ENCODE measurements at places on chromosomes 16 and 17.
A peak's percentile ranks its signal among the peaks of the same experiment; 100 is the strongest.

- no peak for DNase-seq
Measured at GRCh38 chr16:13014476-13014875, 113.1 kb downstream of the SHISA9 start.

DNA sequence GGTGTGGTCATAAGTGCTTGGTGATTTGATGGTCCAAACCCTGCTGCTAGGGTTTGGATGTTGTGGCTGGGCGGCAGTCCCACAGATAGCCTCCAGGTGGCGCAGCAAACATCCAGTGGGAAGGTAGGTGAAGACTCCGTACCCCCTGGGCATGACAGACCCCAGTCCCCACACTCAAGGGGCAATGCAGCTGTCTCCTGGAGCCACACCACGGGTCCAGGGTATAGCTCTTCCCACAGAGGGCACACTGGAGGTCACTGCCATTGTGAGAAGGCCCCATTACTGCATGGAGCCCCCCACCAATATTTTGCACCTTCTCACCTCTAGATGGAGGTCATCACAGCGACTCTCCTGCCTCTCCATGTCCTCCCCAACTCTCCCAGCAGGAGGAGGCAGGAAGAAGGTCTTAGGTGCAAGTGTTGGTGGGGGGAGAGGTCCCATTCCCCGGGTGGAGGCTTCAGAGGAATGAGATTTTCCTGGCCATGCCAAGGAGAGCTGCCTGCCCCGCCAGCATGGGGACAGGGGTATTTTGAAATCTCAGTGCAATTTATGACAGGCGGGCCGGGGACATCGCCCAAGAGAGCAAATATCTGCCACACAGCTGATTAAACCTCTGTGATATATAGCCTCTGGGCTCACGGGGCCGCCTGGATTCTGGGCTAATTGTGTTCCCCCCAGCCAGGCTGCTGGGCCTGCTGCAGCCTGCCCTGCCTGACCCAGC lies 17.1 kb upstream of the C17orf113 start:
- peak; percentile 83 for DNase-seq

- no peak for DNase-seq
Measured at GRCh38 chr16:83689385-83689831, 118.4 kb upstream of the HSBP1 start.

DNA sequence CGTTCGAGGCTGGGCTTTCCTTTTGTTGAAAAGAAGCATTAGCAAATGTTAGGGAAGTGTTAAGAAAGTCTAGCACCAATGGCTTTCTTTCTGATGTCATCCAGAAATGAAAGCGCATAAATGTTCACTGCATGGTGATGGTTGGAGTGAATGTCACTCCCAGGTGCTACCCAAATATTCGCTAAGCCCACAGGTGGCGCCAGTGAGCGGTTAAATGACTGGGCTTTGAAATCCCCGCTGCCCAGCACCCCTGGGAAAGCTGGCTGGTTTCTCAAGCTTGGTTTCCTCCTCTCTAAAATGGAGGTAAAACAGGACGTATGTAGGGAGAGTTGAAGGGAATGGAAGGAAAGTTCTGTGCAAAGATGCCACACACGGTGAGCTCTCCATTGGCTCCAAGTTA lies 104.4 kb downstream of the IRX5 start:
- DNase-seq: no peak

- DNase-seq: peak; percentile 86
Measured at GRCh38 chr16:88785106-88785924, at the start of gene PIEZO1. TSS of gene PIEZO1 (minus strand) at chr16:88785220. CDS start at chr16:88784964, 256 bp downstream.

- no peak for DNase-seq
Measured at GRCh38 chr17:65813306-65813705, 251.9 kb upstream of the AXIN2 start.

DNA sequence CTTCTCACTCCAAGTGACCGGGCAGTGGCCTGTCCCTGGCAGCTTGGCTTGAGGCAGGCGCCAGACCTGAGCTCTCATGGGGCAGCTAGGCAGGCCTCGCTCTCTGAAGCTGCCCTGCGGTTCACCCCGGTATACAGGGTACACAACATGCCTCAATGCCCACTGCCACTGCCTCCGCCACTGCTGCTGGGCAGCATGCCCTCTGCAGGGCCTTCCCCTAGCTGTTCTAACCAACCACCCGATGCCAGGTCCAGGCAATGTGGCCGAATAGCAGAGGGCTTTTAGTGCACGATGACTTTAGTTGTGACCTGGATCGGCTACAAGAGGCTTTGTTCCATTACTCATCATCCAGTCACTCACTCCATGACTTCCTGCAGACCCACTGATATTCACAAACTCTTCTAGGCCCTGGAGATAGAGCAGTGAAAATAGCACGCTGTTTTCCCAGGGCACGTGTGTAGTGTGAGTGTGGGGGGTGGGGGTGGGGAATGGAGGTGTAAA lies 19.7 kb downstream of the CDC42EP4 start:
- no peak for DNase-seq

GRCh38 chr17:48259694-48260291 lies 152.2 kb downstream of the SNX11 start:
- DNase-seq: no peak

DNA sequence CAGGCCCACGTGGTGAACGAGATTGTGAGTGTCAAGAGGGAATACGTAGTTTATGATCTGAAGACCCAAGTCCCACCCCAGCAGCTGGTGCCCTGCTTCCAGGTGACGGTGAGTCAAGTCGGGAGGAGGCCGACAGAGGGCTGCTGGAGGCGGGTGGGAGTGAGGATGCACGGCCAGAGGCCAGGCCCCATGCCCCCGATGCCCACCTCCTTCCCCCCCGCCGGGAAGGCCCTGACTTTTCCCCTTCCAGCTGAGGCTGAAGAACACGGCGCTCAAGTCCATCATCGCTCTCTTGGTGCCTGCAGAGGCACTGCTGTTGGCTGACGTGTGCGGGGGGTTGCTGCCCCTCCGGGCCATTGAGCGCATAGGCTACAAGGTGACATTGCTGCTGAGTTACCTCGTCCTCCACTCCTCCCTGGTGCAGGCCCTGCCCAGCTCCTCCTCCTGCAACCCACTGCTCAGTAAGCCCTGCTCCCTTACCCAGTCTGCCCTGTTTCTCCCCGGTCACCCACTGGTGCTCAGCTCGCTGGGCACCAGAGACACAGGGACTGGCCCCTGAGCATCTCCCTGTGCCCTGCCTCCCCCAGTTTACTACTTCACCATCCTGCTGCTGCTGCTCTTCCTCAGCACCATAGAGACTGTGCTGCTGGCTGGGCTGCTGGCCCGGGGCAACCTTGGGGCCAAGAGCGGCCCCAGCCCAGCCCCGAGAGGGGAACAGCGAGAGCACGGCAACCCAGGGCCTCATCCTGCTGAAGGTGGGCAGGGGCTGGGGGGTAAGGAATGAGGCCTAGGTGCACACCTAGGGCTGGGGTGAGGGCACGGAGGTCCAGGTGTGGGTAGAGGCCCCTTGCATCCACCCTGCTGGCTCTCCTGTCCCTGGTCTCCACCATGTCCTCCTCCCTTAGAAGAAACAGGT lies 2.6 kb downstream of the ZACN start:
- DNase-seq: no peak

DNA sequence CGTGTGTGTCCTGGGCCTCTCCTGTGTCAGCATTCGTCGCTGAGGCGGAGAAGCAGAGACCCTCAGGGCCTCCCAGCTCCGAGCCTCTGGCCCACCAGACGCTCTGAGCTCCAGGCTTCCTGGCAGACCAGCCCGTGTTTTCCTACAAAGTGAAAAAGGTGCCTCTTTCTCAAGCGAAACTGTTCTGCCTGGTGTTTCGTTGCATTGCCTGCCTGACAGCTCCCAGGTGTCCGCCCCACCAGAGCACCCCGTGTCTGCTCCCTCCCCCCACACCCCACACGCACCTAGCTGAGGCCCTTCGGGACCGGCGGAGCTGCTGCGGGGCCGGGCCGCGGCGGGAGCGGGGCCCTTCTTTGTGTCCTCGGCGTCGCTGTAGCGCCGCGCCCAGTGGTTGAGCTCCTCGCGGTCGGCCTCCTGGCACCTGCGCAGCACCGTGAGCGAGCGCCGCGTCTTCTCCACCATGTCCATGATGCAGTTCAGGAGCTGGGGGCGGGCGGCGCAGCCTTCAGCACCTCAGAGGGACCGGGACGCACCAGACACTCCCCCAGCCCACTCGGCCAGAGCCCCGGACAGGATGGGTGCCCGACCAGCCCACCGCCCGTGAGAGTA lies 14.7 kb upstream of the PABPN1L start:
- DNase-seq: no peak

- DNase-seq: no peak
Measured at GRCh38 chr17:48582750-48583069, 4.6 kb upstream of the HOXB4 start.

GRCh38 chr16:23302045-23302956 lies at the start of gene SCNN1B:
TSS of gene SCNN1B (plus strand) at chr16:23302302. CDS start at chr16:23348600, 46,298 bp downstream.
- no peak for DNase-seq

GRCh38 chr16:6133009-6133557 lies 1035.5 kb upstream of the EEF2KMT start:
- no peak for DNase-seq

DNA sequence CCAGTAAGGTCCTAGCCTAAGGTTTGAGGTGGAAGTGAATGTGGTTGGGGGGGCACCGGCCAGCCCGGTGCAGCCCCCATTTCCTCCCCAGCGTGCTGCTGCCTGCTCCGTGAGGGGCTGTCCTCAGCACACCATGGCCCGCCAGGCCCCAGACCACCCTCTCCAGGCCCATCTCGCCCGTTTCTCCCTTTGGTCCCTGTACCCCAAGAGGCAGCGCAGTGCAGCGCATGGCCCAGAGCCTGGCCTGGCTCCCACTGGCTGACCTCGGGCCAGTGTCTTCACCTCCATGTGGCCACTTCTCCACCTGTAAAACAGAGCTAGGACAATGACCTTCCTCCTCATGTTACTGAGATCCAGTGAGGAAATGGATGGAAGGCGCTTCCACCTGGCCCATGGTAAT lies 170.0 kb upstream of the GSE1 start:
- no peak for DNase-seq

GRCh38 chr16:3945751-3946603 lies 65.5 kb upstream of the CREBBP start:
- no peak for DNase-seq

- peak; percentile 43 for DNase-seq
Measured at GRCh38 chr17:75152922-75153779, 1.2 kb downstream of the JPT1 start.

DNA sequence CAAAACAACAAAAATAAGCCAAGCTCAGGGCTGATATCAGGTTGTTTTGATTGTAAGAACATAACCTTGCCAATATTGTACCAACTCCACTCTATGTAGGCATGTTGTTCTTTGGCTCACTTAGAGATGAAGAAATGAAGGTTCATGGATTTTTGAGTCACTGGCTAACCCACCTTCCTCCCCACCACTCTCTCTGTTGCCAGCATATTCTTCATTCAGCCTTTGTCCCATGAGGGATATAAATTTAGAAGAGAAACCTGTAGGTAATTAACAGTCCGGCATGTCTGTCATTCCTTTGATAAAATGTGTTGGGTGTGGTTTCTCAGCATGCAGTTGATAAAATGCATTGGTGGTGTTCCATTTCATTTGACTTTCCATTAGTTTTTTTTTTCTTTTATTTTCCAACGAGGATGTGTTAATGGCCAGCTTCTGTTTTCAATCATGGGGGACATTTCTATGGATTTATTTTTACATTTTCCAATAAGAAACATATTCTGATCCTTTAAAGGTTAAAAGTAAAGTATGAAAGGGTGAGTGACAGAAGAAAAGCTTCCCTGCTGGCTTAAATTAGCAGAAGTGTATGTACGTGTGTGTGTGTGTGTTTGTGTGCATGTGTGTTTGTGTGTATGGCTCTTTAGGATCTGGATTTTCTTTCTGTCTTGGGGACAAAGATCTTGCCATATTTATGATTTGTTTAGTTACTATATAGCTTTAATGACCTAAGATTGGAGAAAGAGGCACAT lies 166.2 kb upstream of the KCNJ16 start:
- no peak for DNase-seq

DNA sequence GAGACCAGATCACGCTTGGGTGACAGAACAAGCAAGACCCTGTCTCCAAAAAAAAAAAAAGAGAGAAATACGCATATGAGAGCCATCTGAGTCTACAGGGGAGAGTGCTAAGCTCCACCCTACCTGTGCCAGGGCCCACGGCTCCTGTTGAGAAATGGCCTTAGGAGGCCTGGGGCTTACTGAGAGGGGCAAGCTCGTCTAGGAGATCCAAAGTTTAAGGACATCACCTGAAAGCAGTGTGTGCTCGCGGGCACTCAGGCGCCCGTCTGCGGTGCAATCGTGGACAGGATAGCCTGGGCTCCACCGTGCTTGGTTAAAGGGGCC lies 14.5 kb upstream of the BAIAP2 start:
- DNase-seq: peak; percentile 16

- no peak for DNase-seq
Measured at GRCh38 chr16:46727184-46727583, 21.0 kb downstream of the MYLK3 start.

GRCh38 chr17:45889579-45889978 lies 4.8 kb upstream of the MAPT start:
- DNase-seq: no peak

DNA sequence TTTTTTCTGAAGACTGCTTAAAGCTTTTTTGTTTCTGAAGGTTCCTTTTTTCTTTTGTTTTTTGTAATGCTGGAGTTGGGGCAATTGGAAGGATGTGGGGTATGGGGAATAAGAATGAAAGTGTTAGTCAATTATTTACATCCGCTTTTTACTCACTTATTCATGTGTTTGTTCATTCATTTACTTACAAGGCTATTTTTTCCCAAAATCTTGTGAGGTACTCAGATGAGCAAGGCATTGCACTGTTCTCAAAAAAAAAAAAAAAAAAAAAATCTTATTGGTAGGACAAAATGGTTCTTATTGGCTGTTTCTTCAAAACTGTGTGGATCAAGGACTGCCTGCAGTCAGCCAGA lies 55.7 kb downstream of the PLD6 start:
- no peak for DNase-seq

- DNase-seq: peak; percentile 39
Measured at GRCh38 chr17:50627782-50628601, 6.7 kb upstream of the ABCC3 start.

GRCh38 chr16:7227229-7227721 lies 105.4 kb upstream of the RBFOX1 start:
- no peak for DNase-seq

DNA sequence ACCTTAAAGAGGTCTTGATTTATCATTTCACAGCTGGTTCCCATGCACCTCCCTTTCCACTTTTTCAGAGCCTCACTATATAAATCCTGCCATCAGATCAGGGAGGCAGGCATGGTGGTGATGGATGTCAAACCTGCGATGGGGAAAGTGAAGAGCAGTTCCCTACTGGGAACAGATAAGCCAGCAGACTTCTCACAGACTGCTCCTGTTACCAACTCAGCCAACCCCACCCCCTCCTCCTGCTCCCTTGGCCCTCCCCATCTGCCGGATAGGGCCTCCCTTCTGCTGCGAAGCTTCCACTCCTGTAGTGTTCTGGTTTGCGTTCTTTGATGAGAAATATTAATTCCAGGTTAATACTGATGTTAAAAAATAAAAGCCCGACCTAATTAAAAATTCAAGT lies 232.1 kb downstream of the STX8 start:
- DNase-seq: no peak

GRCh38 chr16:80585764-80586163 lies 45.0 kb downstream of the DYNLRB2 start:
- no peak for DNase-seq

GRCh38 chr17:49524473-49525359 lies 29.6 kb downstream of the NGFR start:
- no peak for DNase-seq

GRCh38 chr17:37555386-37555785 lies 53.8 kb downstream of the SYNRG start:
- no peak for DNase-seq

- DNase-seq: no peak
Measured at GRCh38 chr16:27689711-27690110, 139.8 kb downstream of the KATNIP start.
